ENCODE measurements at places on chromosomes 2 and 18.

DNA sequence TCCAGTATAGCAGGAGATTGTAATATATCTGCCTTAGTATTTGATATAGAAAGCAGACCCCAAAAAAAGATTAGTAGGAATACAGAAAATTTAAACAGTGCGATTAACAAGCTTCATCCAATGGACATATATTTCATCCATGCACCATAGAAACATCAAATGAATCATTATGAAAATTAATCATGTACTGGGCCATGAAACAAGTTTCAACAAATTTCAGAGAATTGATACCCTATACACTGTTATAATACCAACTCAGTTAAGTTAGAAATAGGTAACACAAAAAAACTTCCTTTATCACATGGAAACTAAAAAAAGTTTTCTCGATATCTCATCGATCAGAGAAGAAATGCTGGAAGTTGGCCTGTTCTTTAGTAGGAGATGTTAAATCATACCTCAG, 192.1 kb upstream of the STON1 start:
- no peak for DNase-seq

GRCh38 chr18:41077076-41077475, 878.0 kb upstream of the PIK3C3 start:
- DNase-seq: no peak

DNA sequence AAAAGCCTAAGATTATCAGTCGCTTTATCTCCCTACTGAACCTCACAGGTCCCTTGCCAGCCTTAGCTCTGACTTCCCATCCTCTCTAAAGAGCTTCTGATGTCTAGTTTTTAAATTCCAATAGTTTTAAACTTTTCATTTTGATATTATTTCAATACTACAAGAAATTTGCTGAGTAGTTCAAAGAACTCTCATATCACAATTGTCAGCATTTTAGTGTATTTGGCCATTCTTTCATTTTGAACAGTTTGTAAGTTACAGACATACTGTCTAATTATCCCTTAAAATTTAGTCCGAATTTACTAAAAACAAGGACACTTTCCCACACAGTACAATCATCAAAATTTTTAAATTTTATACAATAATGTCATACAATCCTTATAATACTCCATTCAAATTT, 666.8 kb upstream of the SETBP1 start:
- DNase-seq: no peak

DNA sequence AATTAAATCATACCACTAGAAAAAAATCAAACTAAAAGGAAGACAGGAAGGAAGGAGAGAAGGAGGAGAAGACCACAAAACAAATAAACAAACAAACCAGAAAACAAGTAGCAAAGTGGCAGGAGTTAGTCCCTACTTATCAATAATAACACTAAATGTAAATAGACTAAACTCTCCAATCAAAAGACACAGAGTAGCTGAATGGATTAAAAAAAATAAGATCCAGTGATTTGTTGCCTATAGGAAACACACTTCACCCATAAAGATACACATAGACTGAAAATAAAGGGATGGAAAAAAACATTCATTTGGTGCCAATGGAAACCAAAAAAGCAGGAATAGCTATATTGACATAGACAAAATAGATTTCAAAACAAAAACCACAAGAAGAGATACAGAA, 23.4 kb upstream of the BAZ2B start:
- no peak for DNase-seq

- no peak for DNase-seq
Measured at GRCh38 chr2:3449086-3449485, 69.6 kb downstream of the TRAPPC12 start.

- no peak for DNase-seq
Measured at GRCh38 chr18:79608535-79608934, 71.1 kb upstream of the CTDP1 start.

GRCh38 chr18:67845035-67845434, 328.5 kb upstream of the DSEL start:
- no peak for DNase-seq

DNA sequence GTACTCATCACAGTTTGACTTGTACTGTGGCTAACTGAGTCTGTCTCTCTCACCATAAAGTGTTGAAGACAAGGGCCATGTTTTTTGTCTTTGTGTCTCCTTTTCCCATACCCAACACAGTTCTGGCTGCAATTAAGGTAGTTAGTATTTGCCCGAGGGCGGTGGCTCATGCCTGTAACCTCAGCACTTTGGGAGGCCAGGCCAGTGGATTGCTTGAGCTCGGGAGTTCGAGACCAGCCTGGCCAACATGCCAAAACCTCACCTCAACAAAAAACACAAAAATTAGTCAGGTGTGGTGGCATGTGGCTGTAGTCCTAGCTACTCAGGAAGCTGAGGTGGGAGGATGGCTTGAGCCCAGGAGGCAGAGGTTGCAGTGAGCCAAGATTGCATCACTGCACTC, 6.9 kb upstream of the KIF3C start:
- no peak for DNase-seq

DNA sequence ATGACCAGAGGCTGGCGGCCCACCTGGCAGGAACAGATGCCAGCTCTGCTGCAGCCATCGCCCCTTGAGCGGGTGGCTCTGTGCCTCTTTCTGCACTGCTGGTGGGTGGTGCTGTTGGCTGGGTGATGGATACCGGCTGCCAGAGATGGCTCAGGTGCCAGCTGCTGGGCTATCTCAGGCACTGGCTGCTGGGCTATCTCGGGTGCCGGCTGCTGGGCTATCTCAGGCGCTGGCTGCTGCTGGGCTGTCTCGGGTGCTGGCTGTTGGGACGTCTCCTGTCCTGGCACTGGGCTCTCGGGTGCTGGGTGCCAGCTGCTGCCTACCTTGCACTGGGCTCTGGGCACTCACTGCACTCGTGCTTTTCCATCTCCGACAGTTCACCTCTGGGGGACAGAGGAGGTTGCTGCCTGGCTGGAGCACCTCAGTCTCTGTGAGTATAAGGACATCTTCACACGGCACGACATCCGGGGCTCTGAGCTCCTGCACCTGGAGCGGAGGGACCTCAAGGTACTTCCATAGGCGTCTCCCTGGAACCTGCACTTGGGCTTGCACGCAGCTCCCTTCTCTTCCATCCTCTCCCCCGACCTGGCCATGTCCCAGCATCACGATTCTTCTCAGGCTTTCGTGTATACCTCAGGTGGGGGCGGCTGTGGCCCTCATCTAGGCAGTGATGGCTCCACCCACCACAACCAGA, 98.4 kb downstream of the USP40 start:
- DNase-seq: no peak

GRCh38 chr2:9895669-9896590, 52.7 kb downstream of the TAF1B start:
- DNase-seq: no peak

- no peak for DNase-seq
Measured at GRCh38 chr2:54048117-54048785, 67.2 kb upstream of the ACYP2 start.

GRCh38 chr18:9449600-9450414, 25.5 kb upstream of the RALBP1 start:
- DNase-seq: no peak

- DNase-seq: peak; percentile 75
Measured at GRCh38 chr18:23982155-23983079, 32.1 kb upstream of the TTC39C start.

- DNase-seq: peak; percentile 74
Measured at GRCh38 chr2:72770879-72771461, 54.9 kb downstream of the EXOC6B start.

GRCh38 chr18:60601249-60601648, 228.7 kb upstream of the MC4R start:
- no peak for DNase-seq

DNA sequence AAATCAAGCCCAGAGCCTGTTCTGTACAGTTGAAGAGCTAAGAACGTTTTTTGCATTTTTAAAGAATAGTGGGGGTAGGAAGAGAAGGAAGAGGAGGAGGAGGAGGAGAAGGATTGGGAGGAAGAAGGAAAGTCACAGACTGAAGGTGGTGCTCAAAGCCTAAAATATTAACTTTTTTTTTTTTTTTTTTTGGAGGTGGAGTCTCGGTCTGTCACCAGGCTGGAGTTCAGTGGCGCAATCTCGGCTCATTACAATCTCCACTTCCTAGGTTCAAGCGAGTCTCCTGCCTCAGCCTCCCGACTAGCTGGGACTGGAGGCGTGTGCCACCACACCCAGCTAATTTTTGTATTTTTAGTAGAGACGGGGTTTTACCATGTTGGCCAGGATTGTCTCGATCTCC, 18.3 kb upstream of the KLHL29 start:
- DNase-seq: no peak

- peak; percentile 28 for DNase-seq
Measured at GRCh38 chr18:44781886-44782285, 101.2 kb downstream of the SETBP1 start.

GRCh38 chr2:111616651-111617218, 267.3 kb downstream of the ANAPC1 start:
- DNase-seq: no peak

- DNase-seq: no peak
Measured at GRCh38 chr2:241068942-241069810, 32.9 kb downstream of the MTERF4 start.

DNA sequence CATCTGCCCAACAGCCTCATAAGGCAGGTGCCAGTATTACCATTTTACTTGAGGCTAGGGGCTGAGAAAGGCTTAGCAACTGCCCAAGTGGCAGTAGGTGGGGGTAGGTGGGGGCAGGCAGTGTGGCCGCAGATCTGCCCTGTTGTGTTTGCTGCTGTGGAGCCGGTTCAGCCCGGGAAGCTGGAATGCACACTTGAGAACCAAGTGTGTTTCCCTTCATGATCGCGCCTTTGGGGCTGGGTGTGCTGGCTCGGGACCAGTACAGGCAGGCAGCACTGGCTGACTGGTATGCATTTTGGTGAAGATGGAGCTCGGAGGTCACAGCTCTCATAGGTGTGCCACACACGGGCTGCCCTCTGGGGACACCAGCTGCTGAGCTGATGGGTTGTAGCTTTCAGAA, 85.1 kb downstream of the CABLES1 start:
- DNase-seq: no peak
